Body of pancreas (tissue), 4 donors: ENCODE measurements at places on chromosomes 11 and 22. TPM values are rescaled to one million over a fixed set of nuclear protein-coding genes. Genes with fewer than 3 reads are reported as not detected.
A peak's percentile ranks its signal among the peaks of the same experiment; 100 is the strongest.

Gene CARD18
- not detected for total RNA-seq

Gene CARD10
- total RNA-seq = 28.7 TPM

Gene MED15
- 36.9 TPM for total RNA-seq

Gene SMTNL1
- total RNA-seq = not detected

GRCh38 chr22:19048531-19048930, 73.7 kb downstream of the DGCR2 start:
- no peak overlapping the region for H3K4me3 ChIP-seq
- H3K36me3 ChIP-seq = peaks cover 10% of the 10 kb centered on the region
- no peak for DNase-seq

- no peaks in the 10 kb centered on the region for H3K4me1 ChIP-seq
- no peaks in the 10 kb centered on the region for H3K27me3 ChIP-seq
- no peak overlapping the region for H3K4me3 ChIP-seq
- no peak overlapping the region for H3K27ac ChIP-seq
- H3K36me3 ChIP-seq = no peaks in the 10 kb centered on the region
Measured at GRCh38 chr11:94909371-94909820, 64.0 kb downstream of the CWC15 start.

DNA sequence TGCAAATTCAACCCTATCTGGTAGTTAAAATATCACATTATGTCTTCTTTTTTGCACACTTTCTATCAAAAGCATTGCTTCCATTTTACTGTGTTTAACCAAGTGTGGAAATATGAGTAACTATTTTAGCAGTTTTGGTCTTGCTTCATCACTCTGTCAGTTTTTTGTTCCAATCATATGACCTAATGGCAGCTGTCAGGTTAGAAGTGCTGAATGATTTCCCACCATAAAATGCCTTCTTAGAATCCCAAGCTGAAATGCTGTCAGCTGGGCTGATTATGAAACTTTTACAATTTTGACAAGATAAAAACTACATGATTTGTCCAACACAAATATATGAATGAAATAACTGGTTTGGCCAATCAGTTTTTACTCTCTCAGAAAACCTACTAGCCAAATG, 1654.6 kb upstream of the RAG2 start:
- H3K36me3 ChIP-seq = no peaks in the 10 kb centered on the region
- no peak overlapping the region for H3K4me3 ChIP-seq
- no peak overlapping the region for H3K27ac ChIP-seq
- no peaks in the 10 kb centered on the region for H3K4me1 ChIP-seq

GRCh38 chr11:92941676-92942571, 27.5 kb upstream of the MTNR1B start:
- H3K36me3 ChIP-seq = no peaks in the 10 kb centered on the region
- H3K4me3 ChIP-seq = no peak overlapping the region
- peak; percentile 19 for DNase-seq
- no peaks in the 10 kb centered on the region for H3K4me1 ChIP-seq
- no peaks in the 10 kb centered on the region for H3K27me3 ChIP-seq
- no peak overlapping the region for H3K27ac ChIP-seq

GRCh38 chr22:22925805-22926369, 38.3 kb downstream of the IGLL5 start:
- no peak for DNase-seq
- H3K27ac ChIP-seq = no peak overlapping the region
- H3K4me1 ChIP-seq = no peaks in the 10 kb centered on the region
- H3K4me3 ChIP-seq = no peak overlapping the region

GRCh38 chr11:65317025-65317786, 2.5 kb downstream of the CDC42EP2 start:
- H3K4me3 ChIP-seq = no peak overlapping the region
- no peak overlapping the region for H3K27ac ChIP-seq
- no peaks in the 10 kb centered on the region for H3K36me3 ChIP-seq
- H3K27me3 ChIP-seq = no peaks in the 10 kb centered on the region
- peaks cover 41% of the 10 kb centered on the region for H3K4me1 ChIP-seq

DNA sequence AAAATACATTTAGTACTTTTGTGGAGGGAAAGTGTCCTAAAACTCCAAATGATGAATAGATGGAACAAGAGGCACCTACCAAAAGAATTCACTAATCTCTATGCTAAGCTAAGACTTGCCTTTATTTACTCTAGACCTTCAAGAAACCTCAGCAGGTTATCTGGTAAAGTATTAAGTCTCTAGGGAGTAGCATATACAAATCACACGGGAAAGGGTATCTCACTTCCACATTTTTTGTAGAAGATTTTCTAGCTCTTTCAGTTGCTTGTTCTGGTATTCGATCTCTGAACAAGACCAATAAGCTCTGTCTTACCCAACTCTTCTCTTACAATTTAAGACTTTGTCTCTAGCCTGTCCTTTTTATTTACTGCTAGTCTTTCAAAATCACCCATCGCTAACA, 18.1 kb upstream of the CADM1 start:
- no peaks in the 10 kb centered on the region for H3K36me3 ChIP-seq
- no peaks in the 10 kb centered on the region for H3K4me1 ChIP-seq
- H3K27ac ChIP-seq = no peak overlapping the region
- H3K4me3 ChIP-seq = no peak overlapping the region

DNA sequence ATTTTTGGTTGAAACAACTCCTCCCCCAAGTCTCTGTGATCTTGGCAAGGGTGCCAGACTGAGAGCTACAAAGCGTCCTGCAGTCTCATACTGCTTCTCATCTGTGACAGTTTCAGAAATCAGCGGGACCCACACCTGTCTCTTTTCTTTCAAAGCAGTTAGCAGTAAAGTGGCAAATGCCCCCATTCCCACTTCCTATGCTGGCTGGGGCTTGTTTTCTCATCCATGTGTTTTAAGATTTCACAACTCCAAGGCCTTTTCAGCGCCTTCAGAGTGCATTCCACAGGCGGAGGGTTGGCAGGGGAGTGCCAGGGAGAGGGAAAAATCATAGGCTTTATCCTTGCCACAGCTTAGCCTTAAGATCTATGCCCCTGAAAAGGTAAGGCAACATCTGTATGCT, 493.5 kb downstream of the OPCML start:
- H3K4me1 ChIP-seq = peaks cover 15% of the 10 kb centered on the region
- no peak for DNase-seq
- H3K36me3 ChIP-seq = no peaks in the 10 kb centered on the region

DNA sequence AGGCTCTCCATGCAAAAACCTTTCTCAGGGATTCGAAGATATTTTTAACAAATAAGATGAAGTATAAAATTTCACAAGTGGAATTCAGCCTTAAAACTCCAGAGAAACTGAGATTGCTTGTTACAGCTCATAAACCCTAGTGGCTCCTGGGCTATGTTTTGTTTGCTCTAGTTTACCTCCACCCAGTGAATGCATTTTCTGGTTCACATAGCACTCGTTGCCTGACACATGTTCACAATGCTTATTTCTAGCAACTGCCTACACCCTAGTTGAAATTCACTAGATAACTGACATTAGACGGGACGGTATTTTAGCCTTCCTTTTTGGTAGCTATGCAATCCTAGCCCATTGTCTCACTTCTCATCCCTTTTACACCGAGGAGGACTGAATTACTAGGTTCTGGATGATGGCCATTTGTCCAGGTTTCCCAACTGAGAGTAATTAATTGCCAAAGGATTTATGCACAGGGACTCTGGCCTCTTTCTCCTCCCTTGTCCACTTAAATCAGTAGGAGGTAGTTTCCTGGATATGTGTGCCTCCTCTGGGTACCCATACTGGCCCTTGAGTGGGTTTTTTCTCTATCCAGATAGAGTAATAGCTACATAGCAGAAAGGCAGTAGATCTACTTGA, 951.6 kb downstream of the DLG2 start:
- no peaks in the 10 kb centered on the region for H3K4me1 ChIP-seq
- no peak overlapping the region for H3K27ac ChIP-seq
- H3K27me3 ChIP-seq = no peaks in the 10 kb centered on the region
- no peak for DNase-seq
- no peaks in the 10 kb centered on the region for H3K36me3 ChIP-seq

GRCh38 chr11:2837096-2837601, 48.4 kb downstream of the CDKN1C start:
- DNase-seq = peak; percentile 40
- H3K4me3 ChIP-seq = no peak overlapping the region
- H3K36me3 ChIP-seq = no peaks in the 10 kb centered on the region
- peaks cover 7% of the 10 kb centered on the region for H3K4me1 ChIP-seq

DNA sequence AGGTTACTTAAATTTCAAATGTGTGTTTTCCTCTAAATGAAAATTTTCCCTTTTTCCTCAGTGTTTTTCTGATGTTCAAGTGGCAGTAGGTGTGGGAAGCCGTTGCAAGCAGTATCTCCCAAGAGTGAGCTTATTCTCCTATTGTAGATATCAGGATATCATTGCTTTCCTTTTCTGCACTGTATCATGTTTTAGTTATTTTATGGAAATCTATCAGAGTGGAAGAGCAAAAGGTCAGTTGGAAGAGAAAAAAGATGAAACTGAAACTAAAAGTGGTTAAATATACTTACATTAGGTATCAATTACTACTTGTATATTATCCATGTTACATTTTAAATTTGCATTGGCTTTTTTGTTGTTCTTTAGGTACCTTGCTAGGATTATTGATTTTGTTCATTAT, 57.0 kb downstream of the PDE3B start:
- peaks cover 6% of the 10 kb centered on the region for H3K4me1 ChIP-seq
- DNase-seq = no peak
- no peak overlapping the region for H3K27ac ChIP-seq
- H3K27me3 ChIP-seq = no peaks in the 10 kb centered on the region
- no peak overlapping the region for H3K4me3 ChIP-seq
- no peaks in the 10 kb centered on the region for H3K36me3 ChIP-seq

- H3K27ac ChIP-seq = peak within 1 kb of the TSS; percentile 52
- H3K36me3 ChIP-seq = no peaks in the 10 kb centered on the region
- H3K4me1 ChIP-seq = peaks cover 47% of the 10 kb centered on the region
- no peaks in the 10 kb centered on the region for H3K27me3 ChIP-seq
- peak; percentile 84 for DNase-seq
Measured at GRCh38 chr11:61679893-61680621, at the start of gene DAGLA. Gene DAGLA, plus strand, starts transcription at chr11:61680391. Its CDS starts 39,765 bp downstream, at chr11:61720156.

DNA sequence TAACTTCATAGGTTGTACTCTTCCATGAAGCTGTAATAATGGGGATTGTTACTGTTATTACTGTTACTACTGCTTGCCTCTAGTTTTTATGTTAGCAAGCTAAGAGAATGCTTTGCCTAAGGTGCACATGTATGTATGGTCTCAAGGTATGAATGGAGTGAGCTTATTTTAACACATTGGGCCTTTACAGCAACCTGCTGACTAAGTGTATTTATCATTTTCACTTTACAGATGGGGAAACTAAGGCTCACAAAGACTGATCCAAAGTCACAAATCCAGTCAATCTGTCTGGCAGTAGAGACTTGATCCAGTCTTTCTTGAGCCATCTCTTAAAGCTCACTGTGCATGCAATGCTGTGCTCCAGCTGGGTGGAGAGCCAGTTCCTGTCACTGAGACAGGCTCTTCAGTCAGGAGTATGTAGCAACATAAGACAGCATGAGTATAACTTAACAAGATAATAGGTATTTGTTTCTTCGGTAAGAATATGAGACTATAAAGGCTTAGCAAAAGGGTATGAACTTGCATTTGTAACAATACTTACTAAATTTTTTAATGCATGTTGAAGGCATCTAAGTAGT, 66.5 kb downstream of the PPP2R1B start:
- H3K27me3 ChIP-seq = no peaks in the 10 kb centered on the region
- no peak for DNase-seq
- no peaks in the 10 kb centered on the region for H3K36me3 ChIP-seq
- no peak overlapping the region for H3K4me3 ChIP-seq

GRCh38 chr11:91927448-91927847, 297.2 kb upstream of the FAT3 start:
- no peak overlapping the region for H3K4me3 ChIP-seq
- H3K27ac ChIP-seq = no peak overlapping the region
- no peak for DNase-seq
- no peaks in the 10 kb centered on the region for H3K27me3 ChIP-seq
- no peaks in the 10 kb centered on the region for H3K36me3 ChIP-seq
